Stimulated activated CD4-positive, alpha-beta T cell treated with anti-CD3 and anti-CD28 coated beads, TNF-alpha, amount 100 ng/mL, for 24 hours (primary cell): ENCODE measurements at places on chromosomes 1 and 21.

DNA sequence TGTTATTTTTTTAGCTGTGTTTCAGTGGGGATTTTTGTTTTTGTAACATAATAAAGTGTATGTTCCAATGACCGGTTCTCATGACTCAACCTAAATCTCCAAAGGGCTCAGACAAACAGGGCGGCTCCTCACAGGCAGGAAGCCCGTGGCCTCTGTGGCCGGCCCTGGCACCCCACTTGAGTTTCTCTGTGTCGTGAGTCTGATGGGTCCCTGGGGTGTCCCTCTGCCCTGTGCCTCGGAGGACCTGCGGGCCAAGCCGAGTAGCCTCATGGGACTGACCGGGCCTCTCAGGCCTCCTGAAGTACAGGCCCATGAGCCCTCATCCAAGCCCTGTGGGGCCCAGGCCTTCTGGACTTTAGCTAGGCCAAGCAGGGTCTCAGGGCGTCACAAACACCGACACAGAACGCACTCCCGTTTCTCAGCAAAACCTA is 16.1 kb upstream of the CCDC27 start:
- DNase-seq: no peak

- no peak for DNase-seq
Measured at GRCh38 chr1:216531263-216532239, 108.3 kb upstream of the USH2A start.

DNA sequence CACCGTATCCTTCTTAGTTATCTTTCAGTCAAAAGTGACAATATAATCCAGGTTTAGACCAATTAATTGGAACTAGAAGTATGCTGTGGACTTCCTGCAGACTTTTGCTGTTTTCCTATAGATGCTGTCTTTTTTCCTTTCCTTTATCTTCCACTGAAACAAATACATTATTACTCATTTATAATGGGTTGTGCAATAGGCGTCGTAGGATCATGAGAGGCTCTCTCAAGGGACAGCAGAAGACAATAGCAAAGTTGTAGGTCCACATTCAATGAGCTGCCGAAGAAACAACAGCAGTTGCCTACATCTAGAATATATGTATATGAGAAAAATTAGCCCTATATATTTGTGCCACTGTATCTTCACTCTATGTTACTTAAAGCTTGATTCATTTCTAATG is 371.6 kb downstream of the AMY1C start:
- DNase-seq: no peak

GRCh38 chr21:15742052-15742670 is 12.4 kb downstream of the USP25 start:
- no peak for DNase-seq

DNA sequence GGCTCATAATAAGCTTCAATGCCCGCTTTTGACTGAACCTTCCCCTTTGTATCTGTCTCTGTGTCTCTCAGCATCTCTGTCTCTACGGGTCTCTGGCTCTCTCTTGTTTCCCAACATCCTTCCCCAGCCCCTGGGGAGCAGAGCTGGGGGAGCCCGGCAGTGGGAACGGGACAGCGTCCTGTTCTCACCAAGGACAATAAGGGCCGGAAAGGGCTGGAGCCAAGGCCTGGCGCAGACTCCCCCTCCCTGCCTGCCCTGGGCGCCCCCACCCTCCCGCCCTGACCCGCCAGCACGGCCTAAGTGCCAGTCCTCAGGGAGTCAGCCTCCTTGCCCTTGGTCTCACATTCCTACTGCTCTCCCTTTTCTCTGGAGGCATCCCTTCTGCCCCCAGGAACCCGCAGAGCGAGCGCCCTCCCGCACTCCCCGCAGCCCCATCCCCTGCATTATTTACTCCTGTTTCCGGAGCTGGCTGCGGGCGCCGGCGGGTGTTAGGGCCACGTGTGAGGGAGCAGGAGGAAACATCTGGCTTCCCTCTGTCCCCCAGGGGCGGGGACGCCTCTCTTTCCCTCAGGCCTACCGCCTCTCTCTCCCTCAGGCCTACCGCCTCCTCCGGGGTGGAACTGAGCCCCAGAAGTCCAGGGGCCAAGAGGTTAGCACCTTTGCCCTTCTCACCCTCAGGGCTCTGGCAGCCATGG is 6.5 kb downstream of the KRTCAP2 start:
- DNase-seq: no peak

GRCh38 chr1:54413295-54413694 is 7.1 kb upstream of the SSBP3 start:
- DNase-seq: no peak

DNA sequence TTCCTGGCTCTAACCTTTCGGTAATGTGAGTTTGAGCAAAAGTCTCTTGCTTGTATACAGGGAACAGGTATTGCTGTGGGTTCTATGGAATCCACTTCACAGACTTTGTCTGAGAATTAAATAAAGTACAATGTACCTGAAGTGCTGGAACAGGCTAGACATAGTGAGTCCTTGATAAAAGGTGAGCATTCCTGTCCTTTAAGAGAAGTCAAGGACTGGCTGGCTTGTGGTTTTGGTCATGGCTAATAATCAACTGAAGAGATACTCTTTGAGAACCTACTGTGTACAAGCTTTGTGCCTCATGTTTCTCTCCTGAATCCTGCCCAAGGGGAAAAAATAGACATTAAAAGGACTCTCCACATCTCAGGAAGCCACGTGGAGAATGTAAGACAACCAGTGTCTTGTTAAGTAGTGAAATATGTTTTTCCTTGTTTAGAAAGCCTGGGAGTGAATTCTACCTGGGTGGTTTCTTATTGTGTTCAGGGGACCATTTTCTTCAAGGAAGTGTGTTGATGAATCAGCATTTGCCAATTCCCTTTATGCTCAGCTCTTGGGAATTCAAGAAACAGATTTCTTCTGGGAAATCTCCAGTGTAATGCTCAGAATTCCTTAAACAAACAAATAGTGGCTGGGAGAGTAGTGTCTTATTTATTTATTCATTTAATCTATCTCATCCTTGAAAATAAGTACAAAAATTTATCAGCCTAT is 55.2 kb upstream of the PLD5 start:
- DNase-seq: no peak

DNA sequence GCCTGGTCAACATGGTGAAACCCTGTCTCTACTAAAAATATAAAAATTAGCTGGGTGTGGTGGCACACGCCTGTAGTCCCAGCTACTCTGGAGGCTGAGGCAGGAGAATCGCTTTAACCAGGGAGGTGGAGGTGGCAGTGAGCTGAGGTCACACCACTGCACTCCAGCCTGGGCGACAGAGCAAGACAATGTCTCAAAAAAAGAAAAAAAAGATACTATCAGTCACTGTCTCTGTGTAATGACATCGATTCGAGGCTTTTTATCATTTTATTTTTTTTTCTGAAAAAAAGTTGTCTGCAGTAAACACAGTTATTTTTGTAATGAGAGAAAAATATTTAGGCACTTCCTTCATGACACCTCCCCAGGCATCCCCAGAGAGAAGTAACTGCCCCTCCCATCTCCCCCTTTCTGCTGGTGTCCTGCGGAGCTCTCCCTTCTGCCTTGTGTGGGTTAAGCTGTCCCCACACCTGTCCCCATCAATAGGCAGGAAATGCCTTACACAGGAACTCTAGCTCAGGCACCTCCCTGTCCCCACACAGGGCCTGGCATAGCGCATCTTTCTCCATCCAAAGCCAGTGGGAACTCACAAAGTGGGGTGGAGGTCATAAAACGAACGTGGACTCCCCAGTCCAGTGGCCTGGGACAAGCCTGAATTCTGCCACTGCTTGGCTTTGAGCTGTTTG is 132.0 kb downstream of the SYF2 start:
- no peak for DNase-seq

GRCh38 chr21:37380349-37381323 is 14.1 kb downstream of the DYRK1A start:
- DNase-seq: no peak

GRCh38 chr1:167371030-167371429 is 147.3 kb downstream of the CD247 start:
- no peak for DNase-seq

- no peak for DNase-seq
Measured at GRCh38 chr1:25712299-25712970, 87.6 kb upstream of the SELENON start.

DNA sequence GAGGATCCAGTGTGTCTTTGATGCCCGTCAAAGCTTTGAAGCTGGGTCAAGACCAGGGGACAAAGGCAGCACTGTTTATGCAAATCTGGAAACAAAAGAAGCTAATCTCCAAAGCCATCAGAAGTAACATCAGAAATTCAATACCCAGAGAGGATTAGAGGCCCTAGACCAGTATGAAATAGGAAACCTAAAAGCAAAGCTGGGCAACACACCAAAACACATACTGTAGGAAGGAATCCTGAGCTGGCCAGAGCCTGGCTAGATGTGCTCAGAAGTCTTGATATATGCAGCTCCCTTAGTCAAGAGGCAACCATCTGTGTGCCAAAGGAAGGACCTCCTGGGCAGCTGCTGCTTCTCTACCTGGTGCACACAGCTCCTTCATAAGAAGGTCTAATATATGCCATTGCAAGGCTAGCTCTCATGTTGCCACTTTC is 12.3 kb downstream of the COLGALT2 start:
- DNase-seq: no peak

DNA sequence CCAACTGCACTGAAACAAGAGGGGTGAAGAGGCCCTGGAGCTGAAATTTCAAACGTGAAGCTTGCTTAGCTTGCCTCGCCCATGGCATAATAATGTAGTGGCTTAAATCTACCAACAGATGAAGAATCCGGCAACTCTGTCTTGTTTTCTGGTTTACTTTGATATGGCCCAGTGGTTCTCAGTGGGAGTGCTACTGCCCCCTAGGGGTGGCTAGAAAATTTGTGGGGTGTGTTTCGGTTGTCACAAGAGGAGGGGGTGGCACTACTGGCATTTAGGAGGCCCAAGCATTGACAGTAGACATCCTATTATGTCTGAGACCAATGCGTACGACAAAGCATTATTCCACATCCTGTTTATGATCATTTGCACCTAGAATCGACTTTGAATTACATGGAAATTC is 51.9 kb upstream of the C8B start:
- no peak for DNase-seq

DNA sequence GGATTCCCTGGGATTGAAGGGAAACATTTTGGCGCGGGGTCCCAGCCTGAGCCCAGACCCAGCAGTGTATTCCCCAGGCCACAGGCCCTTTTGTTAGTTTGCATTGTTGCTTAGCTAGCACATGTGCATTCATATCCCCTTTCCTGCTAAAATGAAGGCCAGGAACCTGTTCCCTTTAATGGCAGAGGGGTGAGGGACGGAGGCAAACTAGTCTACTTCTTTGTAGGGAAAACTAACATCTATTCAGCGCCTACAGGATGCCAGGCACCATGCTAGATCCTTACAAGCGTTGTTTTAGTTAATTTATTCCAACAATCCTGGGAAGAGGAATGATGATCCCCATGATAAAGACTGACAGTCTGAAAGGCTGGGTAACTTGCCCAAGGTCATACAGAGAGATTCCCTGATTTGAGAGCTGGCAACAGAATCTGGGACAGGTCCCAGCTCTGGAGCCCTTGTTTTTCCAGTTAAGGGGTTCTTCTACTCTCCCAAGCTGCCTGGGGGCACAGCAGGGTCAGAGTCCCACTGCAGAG is 595 bp upstream of the E2F2 start:
- no peak for DNase-seq

DNA sequence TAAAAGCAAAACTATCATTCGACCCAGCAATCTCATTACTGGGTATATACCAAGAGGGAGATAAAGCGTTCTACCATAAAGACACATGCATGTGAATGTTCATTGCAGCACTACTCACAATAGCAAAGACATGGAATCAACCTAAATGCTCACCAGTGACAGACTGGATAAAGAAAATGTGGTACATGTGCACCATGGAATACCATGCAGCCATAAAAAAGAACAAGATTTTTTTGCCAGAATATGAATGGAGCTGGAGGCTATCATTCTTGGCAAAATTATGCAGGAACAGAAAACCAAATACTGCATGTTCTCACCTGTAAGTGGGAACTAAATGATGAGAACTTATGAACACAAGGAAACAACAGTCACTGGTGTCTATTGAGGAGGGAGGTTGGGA is 79.7 kb downstream of the SLC16A1 start:
- no peak for DNase-seq

DNA sequence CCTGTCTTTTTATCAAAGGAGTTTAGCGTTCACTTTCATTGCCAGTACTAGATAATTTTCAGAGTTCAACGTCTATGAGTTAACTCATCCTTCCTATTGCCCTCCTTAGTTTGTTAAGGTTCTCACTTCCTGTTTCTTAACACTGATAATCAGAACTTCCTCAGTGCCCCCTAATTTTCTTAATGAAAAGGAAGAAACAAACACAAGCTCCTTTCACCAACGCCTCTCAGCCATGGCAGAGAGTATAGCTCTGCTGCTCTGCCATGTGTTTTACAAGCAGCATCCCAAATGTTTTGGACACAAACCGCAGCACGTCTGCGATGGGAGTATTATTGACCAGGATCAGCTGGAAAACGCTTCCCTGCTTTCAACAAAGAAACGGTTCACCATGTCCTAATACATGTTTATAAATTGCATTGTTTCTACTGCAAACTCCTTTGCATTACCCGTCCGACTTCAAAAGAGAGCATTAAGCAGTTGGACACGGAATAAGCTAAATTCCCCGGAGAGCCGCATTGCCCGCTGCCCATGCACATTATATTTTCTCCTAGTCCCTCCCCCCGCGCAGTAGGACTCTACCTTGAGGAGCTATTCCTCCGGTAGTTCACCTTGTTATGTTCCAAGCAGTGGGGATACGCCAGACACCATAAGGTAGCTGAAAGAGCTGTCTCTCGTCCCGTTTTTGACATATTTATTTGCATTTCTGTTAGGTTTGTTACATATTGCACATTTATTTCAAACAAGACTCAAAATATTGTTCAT is 561 bp downstream of the OLFM3 start:
- DNase-seq: no peak

DNA sequence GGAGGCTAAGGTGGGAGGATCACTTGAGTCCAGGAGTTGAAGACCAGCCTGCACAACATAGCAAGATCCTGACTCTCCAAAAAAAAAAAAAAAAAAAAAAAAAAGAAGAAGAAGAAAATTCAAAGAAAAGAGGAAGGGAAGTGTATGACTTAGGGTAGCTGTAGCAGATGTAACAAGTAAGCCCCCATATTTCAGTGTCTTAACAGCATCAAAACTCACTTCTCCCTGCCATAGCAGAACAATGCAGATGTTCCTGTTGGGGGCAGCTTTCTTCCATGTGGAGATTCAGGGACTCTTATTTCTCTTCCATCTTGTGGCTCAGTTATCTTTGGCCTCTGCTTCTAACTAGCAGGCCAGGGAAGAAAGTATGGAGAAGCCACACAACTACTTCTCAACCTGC is 10.2 kb upstream of the PTGFRN start:
- DNase-seq: no peak

- no peak for DNase-seq
Measured at GRCh38 chr1:212232090-212232489, 53.1 kb upstream of the PPP2R5A start.

- DNase-seq: no peak
Measured at GRCh38 chr1:36966242-36966641, 68.1 kb downstream of the GRIK3 start.
